WERI-Rb-1 (cell line): ENCODE measurements at places on chromosomes 7 and 10.

GRCh38 chr7:13841284-13841683 lies 148.2 kb downstream of the ETV1 start:
- DNase-seq = no peak

GRCh38 chr7:154903083-154903731 lies 99.7 kb downstream of the PAXIP1 start:
- no peak for DNase-seq

GRCh38 chr10:129222436-129222835 lies 244.6 kb upstream of the MGMT start:
- no peak for DNase-seq

DNA sequence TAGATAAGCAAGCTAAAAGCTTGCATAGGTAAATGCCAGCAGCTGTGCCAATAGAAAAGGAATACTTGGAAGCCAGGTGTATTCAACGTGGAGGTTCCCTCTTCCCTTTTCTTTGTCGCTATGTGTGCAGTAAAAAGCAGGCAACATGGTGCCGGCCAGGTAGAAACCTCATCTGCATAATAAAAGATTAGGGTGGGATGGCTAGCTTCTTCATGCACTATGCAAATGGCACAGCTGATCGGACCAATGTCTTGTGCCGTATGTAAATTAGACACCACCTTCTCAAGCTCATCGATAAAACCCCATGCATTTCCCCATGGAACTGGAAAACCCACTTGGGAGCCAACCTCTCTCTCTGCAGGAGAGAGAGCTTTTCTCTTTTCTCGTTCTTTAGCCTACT lies 150.9 kb upstream of the FOXK1 start:
- DNase-seq = no peak

- no peak for DNase-seq
Observed at GRCh38 chr10:20624642-20625041, 272.5 kb downstream of the NEBL start.

DNA sequence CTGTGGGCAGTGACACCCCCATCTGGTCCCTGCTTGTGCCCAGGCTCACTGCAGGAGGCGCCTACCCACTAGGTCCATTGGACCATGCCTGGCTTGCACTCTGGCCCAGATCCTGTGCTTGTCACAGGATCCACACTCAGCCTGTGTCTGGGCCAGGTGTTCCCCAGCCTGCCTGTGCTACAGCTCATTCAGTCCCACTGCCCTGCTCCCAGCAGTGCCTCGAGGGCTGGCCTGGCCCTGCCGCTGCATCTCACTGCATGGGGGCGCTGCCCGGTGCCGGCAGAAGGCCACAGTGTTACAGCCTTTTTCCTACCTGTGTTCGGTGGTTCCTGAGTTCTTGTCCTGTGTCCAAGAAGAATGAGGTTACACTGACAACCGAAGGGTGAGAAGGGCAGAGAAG lies 21.3 kb downstream of the SDHAF3 start:
- no peak for DNase-seq

GRCh38 chr7:132061937-132062336 lies 505.5 kb upstream of the PODXL start:
- DNase-seq = no peak
